ENCODE measurements at places on chromosomes 4 and X.

- no peaks in the 10 kb centered on the region for H3K27me3 ChIP-seq
- no peak overlapping the region for H3K27ac ChIP-seq
- H3K36me3 ChIP-seq: no peaks in the 10 kb centered on the region
- DNase-seq: no peak
These were observed 167.3 kb upstream of the LEF1 start for GRCh38 chr4:108336076-108336475.

GRCh38 chr4:171650543-171650942, 162.7 kb upstream of the GALNTL6 start:
- H3K4me3 ChIP-seq: no peak overlapping the region
- no peaks in the 10 kb centered on the region for H3K27me3 ChIP-seq
- no peaks in the 10 kb centered on the region for H3K4me1 ChIP-seq
- no peaks in the 10 kb centered on the region for H3K36me3 ChIP-seq

DNA sequence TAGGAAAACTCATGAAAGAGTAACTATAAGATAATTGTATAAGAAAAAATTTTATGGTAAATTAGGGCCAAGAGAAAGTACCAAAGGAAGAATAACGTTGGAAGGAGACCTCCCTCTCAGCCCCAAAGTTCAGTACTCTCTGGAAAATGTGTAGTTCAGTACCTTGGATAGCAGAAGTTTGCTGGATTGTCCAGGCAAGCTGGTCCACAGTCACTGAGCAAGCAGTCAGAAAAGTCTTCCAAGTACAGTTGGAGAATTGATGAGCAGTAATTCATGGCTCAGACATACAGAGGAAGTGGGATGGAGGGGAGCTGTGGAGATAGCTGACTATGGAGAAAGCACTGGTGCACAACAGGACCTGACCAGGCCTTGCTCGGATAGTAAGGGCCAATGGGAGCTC, 598.2 kb upstream of the NDST4 start:
- no peaks in the 10 kb centered on the region for H3K36me3 ChIP-seq
- H3K27ac ChIP-seq: no peak overlapping the region
- H3K4me1 ChIP-seq: no peaks in the 10 kb centered on the region
- no peak for DNase-seq
- H3K27me3 ChIP-seq: no peaks in the 10 kb centered on the region

GRCh38 chrX:143757375-143757774, 36.8 kb upstream of the SPANXN2 start:
- H3K4me3 ChIP-seq: no peak overlapping the region
- H3K27ac ChIP-seq: no peak overlapping the region
- no peak for DNase-seq
- H3K36me3 ChIP-seq: no peaks in the 10 kb centered on the region
- H3K4me1 ChIP-seq: no peaks in the 10 kb centered on the region
- no peaks in the 10 kb centered on the region for H3K27me3 ChIP-seq

GRCh38 chr4:154421618-154422017, 70.0 kb downstream of the DCHS2 start:
- H3K36me3 ChIP-seq: no peaks in the 10 kb centered on the region
- H3K27me3 ChIP-seq: peaks cover 20% of the 10 kb centered on the region
- no peak for DNase-seq
- H3K4me1 ChIP-seq: no peaks in the 10 kb centered on the region
- H3K27ac ChIP-seq: no peak overlapping the region
- no peak overlapping the region for H3K4me3 ChIP-seq

Data from left ventricle myocardium inferior (tissue), 1 donor.